Muscle of leg (tissue), 16 donors: ENCODE measurements at places on chromosomes 3 and 15. TPM values are rescaled to one million over a fixed set of nuclear protein-coding genes. Genes with fewer than 3 reads are reported as not detected.

DNA sequence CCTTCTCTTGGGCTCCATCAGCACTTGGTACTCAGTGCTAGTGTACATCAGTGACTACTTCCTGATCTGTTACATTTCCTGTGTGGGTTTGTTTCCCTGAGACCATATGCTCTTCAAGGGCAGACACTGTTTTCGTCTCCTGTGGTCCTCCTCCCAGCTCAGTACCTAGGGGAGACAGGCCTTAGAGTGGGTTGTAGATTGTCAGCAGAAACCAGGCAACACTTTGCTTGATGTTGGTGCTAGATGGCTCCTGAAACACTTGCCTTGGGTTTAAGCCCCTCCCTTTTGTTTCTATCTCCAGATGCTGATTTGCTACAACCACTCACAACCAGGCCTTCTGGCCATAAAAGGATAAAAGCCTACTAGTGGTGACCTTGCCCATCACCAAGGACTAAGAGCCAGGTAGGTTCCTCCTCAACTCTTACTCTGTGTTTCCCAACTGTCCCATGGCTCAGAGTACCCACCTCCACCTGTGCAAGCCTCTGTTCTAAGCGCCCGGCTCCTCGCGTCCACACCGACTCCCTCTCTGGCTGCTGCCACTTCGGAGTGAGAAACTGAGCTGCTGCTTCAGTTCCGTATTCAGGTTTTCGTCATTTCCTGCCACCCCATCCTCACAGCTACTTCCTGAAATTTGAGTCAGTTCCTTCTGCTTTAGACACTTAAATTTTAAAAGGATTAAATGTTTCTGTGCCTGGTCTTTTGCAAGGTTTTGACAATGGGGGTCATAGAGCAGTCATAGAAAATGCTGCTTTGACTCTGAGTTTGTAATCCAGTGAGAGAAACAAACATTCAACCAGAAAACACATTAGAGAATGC lies at the start of gene HCLS1:
Gene HCLS1 (minus strand): TSS at position 548 of the 816 bp plus-strand sequence. CDS start 2,556 bp downstream, outside the sequence.
- DNase-seq = peak; percentile 69

C3orf85 gene
- not detected for total RNA-seq

DNA sequence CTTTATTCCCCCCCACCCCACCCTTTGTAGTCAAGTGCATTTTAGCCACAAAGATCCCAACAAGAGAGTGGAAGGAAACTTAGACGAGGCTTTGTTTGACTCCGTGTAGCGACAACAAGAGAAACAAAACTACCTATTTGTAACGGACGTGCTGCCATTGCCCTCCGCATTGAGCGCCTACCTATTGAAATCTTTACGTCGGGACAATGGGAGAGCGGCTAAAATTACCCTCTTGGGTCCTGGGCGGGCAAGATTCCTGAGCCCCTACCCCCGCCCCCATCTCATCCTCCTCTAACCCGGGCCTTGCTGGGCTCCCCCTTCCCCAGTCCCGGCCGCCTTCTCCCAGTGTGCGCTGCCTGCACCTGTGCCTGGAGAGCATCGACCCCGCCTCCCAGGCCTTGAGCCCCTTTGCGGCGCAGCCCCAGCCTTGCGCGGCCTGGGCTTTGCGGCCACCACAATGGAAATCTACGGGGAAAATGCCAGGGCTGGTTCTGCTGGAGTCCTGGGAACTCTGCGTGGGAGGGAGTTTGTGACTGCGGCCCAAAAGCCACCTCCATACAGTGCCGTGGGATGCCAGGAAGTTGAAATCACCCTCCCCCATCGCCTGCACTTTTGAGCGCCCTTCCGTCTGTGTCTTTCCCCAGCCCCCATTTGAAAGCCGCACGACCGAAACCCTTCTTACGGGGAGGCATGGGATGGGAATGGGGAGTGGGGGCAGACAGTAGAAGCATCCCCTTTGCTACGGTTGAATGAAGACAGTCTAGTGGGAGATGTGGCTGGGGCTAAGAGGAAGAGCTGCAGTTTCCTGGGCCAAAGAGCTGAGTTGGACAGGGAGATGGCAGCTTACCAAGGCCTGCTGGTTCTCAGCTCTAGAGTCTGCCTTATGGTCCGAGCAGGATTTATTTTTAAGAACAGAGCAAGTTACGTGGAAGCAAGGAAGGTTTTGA lies 1.1 kb upstream of the SOX2 start:
- DNase-seq = no peak

- peak; percentile 60 for DNase-seq
Observed at GRCh38 chr3:138059261-138059660, 49.3 kb downstream of the CLDN18 start.

DNA sequence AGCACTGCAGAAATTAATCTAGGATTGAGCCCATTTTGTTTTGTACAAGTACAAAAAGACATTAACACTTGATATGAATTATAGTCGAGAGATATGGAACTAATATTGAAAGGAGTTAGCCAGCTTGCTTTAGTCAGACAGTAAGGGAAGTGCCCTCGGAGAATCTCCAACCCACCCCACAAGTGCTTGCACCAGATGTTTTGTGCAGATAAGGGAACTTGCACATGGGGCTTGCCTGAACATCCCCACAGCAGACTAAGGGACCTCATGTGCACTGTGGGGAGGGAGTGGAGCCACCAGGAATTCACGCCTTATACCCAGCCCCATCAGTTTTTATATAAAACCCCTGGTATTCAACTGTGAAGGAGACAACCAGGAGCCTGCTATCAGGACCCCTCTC lies 122.3 kb downstream of the EFHB start:
- DNase-seq = peak; percentile 4

GRCh38 chr3:27643355-27643754 lies 78.8 kb downstream of the EOMES start:
- no peak for DNase-seq

- peak; percentile 57 for DNase-seq
Observed at GRCh38 chr3:88057630-88058305, 1.0 kb downstream of the CGGBP1 start.

GRCh38 chr3:11530153-11530721 lies 113.5 kb downstream of the VGLL4 start:
- peak; percentile 57 for DNase-seq

DNA sequence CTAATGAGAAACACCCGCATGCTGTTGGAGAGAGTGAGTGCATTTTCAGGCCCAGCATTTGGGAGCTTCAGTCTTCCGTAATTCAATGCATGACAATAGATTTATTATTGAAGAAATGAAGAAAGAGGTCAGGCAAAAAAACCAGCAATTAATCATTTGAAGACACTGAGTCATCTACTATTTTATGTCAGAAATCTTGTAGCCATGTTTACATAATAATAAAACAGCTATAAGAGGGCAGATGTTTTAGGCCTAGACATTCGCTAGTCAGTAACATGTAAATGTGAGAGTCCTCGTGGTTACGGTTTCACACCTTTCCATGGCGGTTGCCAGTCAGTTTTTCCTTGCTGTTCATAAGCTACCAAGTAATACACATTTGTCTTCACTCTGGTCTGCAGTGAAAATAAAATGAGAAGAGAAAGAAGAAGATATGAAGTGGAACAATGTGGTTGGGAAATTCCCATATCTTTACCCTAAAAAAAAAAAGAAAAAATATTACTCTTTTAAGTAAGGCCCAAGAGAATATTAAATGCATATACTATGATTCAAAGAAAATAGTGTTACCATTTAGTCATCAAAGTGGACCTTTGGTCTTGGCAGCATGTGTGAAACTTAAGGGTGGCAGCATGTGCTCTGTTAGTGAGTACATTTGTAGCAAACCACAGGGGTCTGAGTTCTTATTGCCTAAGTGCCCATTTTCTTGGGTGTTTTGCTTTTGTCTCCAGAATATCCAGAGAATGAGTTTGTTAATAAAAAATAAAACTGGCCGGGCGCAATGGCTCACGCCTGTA lies 140.5 kb upstream of the TBL1XR1 start:
- DNase-seq = peak; percentile 45

DNA sequence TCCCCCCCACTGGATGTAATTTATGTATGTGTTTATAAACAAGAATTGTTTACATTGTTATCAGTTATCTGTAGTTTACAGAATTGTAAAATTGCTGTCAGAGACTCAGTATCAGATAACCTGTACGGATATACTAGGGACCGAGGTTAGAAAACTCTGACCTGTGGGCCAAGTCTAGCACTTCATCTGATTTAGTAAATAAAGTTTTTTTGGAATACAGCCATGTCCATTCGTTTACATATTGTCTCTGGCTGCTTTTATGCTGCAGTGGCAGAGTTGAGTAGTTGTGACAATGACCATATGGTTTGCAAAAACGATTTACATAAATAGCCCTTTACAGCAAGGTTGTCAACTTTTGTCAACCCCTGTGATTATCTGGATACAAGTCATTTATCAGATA lies 52.6 kb downstream of the LRRC28 start:
- no peak for DNase-seq

DNA sequence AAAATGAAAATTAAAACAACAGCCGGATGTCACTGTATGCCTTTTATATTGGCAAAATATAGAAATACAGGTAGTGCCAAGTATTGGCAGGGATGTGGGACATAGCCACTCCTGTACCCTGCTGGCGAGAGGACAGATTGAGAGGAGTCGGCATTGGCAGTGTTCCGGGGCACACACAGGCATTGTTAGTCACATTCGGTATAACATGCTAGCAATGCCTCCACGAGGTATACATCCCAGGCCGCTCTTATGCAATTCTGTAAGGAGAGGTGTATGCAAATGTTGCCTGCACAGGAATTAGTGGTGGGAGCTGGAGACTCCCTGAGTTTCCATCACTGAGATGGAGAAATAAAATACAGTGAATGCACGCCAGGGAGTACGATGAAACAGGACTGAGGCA lies 99.4 kb upstream of the DLG1 start:
- no peak for DNase-seq

DNA sequence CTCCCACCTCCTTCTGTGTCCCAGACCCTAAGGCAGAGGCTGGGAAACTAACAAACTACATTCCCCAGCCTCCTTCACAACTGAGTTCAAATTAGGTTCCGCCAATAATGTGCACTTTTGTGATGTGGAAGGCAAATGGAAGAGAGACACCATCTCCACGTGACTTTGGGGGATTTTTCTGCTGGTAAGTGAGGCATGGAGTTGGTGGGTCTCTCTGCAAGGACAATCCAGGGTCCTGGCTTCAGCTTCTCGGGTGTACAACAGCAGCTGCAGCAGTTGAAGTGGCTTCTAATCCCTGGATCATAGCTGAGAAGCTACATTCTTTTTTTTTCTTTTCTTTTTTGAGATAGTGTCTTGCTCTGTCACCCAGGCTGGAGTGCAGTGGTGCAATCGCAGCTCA lies 58.9 kb upstream of the GATA2 start:
- no peak for DNase-seq

TBL1XR1 gene
- 94.2 TPM for total RNA-seq

GRCh38 chr3:134904776-134905646 lies 110.0 kb downstream of the EPHB1 start:
- peak; percentile 57 for DNase-seq

DNA sequence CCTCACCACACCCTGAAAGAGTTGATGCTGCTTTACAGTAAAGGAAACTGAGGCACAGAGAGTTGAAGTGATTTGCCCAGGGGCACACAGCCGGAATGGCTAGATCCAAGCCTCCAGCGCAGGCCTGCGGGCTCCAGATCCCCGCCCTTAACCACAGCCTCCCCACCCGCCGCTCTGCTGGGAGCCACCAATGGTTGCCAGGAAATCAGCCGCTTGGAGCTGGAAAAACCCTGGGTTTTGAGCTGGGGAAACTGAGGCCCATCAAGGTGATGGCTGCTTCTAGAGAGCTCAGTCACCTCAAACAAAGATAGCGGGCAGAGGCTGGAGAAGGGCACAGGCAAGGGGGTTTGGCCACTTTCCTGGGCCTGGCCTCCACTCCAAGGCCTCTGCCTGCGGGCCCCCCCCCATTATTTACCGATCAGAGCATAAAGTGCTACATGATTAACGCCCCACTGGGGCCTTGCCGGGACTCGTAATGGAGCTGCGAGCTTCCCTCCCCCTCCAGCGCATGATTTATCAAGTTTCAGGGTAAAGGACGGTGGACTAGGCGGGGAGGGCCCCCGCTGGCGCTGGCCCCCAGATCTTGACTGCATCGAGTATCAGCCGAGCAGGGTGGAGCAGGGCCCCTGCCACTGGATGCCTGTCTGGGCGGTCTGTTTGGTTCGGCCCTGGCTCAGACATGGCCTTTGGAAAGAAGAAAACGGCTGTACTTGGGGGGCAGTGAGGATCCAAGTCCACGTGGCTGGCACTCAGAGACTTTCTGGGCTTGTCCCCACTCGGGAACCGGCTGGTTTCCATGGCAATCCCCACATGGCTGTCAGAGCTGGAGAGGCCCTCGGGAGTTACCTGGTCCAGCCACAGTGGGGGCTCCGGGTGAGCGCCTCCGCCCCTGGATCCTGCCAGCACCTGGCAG lies 9.1 kb downstream of the PLXND1 start:
- peak; percentile 68 for DNase-seq

DNA sequence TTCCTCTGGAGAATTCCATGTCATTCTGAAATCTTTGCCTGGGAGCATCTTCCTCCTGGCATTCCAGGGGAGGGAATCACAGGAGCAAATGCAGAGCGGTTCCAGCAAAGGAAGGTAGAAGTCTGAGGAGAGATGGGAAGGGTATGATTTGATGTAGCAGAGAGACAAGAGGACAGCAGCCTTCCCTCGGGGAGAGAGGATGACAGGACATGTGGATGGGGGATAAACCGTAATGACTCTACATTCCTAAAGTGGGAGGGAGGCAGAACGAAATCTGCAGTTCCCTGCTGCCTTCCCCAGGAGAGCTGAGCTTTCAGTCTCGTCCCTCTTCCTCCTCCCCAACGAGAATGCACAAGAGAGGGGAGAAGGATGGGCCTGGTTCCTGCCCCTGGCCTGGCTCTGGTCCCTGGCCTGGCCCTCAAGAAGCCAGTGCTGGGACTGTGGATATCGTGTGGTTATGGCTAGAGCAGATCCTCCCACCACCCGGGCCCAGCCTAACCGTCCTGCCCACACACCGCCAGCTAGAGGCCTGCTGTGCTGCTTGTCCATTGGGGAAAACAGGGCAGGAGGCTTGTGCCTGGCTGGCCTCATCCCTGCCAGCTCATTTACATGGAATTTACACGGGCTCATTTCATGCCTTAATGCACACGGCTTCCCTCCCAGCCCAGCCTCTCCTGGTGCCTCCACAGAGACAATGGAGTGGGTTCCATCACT lies 26.6 kb downstream of the SEMA7A start:
- DNase-seq = no peak

DNA sequence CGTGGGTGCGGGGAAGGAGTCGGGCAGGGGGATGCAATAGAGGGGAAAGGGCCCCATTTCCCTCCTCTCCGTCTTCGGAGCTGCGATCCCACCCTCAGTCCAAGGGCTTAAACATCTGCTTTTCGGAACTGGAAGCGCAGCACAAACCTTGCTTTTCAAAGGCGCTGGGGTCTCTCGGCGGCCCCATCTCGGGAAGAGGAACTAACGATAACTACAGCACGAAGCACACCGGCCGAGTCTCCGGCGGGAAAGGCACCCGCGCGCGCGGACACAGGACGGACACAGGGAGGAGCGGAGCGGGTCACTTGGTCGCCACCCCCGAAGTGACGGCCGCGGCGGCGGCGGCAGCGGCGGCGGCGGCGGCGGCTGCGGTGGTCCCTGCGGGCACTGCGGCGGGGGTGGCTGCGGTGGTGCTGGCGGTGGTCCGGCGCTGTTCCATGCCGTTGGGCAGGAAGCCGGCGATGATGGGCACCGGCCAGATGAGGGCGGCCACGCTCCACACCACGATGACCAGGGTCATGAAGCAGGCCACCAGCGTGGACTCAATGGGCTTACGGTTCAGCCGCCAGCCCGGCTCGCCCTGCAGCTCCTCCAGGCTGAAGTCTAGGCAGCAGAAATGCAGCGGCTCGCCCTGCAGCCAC lies 1.1 kb downstream of the TMEM158 start:
- peak; percentile 70 for DNase-seq

- peak; percentile 58 for DNase-seq
Observed at GRCh38 chr3:187000711-187001151, 70.4 kb downstream of the ST6GAL1 start.
